ENCODE measurements at places on chromosomes 3 and 15.

GRCh38 chr15:48541341-48542278 is 103.9 kb downstream of the FBN1 start:
- DNase-seq: no peak

DNA sequence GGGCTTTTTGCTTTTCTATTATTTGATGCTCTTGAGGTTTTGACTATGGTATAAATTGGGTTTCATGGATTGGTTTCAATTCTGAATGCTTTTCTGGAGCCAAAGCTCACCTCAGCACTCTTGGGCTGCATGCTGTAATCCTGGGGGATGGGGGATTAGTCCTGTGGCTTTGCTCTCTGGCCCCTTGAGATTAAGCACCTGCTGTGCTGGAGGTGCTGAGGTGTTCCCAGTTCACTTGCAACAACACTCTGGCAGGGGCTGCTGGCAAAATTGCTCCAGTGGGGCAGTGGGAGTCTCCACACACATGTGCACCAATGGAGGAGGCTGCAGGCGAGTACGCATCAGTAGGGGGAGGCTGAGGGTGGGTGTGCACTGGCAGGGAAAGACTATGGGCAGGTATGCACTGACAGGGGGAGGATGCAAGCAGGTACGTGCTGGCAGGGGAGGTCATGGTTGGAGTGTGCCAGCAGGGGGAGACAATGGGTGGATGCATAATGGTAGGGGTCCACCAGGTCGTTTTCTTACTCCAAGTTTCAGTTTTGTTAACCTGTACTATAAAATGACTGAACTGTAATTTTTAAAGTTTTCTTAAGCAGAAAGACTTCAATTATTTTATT is 489.2 kb downstream of the FGF12 start:
- DNase-seq: no peak

DNA sequence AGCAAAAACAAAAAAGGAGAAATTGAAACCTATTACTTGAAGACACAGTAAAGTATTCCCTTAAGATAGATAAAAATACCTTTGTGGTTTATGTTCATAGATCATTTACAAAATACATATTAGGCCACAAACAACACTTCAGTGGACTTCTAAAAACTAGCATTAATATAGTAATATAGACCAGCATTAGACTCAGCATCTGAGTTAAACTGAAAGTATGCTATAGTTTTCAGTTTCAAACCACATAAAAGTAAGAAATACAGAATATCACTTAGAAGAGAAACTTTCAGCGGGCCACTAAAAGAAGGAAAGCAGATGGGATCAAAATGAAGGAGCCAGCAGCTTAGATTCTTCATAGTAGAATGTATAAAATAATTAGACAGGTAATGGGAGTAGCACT is 86.6 kb downstream of the MSL2 start:
- DNase-seq: no peak

- no peak for DNase-seq
Measured at GRCh38 chr3:69536306-69537020, 150.6 kb upstream of the FRMD4B start.

GRCh38 chr15:38707802-38708671 is 143.4 kb upstream of the RASGRP1 start:
- DNase-seq: peak; percentile 49

DNA sequence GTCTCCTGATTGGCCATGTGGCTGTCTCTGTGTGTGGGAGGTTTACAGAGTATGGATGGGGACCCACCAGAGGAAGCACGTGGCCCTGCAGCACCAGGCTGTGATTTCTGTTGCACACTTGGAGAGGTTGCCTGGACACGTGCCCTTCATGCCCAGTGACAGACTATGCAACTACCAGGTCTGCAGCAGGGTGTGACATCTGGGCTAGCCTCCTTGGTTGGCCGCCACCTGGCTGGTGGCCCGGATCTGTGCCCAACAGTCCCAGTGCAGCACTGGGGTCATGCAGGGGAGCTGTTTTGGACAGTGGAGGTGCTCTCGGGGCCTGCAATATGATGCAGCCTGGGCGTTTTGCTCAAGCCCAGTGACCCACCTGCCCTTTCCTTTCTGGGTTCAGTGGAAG is 212.5 kb downstream of the UBE3A start:
- no peak for DNase-seq

- no peak for DNase-seq
Measured at GRCh38 chr15:70480196-70480856, 283.0 kb downstream of the UACA start.

DNA sequence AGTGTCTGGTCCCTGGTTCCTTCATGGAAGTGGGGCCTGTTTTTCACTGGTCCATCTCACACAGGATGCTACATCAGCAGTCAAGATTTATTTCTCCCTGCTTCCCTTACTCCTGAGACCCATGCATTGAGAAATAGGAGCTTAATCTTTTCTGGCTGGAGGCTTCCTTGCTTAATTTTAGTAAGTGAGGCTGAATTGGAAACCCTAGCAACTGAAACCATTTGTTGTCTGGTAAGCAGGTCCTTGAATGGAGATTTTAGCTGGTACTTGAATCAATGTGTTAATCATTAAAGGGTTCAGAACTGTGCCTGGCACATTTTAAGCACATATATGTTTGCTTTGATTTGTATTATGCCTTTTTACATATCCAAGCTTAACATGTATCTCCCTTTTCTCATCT is 20.2 kb upstream of the MEF2A start:
- no peak for DNase-seq

DNA sequence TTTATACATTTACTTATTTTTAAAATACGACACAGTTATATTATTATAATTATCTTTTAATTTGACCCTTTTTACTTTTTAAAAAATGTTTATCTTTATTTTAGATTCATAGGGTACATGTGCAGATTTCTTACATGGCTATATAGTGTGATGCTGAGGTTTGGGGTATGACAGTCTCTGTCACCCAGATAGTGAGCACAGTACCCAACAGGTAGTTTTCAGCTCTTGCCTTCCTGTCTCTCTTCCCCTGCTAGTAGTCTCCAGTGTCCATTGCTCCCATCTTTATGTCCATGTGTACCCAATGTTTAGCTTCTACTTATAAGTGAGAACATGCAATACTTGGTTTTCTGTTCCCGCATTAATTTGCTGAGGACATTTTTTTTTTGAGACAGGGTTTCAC is 21.8 kb upstream of the KCNMB2 start:
- no peak for DNase-seq

Data from NCI-H2171 (cell line).